Lung (tissue), 17 donors: ENCODE measurements at places on chromosomes 12 and 14.

DNA sequence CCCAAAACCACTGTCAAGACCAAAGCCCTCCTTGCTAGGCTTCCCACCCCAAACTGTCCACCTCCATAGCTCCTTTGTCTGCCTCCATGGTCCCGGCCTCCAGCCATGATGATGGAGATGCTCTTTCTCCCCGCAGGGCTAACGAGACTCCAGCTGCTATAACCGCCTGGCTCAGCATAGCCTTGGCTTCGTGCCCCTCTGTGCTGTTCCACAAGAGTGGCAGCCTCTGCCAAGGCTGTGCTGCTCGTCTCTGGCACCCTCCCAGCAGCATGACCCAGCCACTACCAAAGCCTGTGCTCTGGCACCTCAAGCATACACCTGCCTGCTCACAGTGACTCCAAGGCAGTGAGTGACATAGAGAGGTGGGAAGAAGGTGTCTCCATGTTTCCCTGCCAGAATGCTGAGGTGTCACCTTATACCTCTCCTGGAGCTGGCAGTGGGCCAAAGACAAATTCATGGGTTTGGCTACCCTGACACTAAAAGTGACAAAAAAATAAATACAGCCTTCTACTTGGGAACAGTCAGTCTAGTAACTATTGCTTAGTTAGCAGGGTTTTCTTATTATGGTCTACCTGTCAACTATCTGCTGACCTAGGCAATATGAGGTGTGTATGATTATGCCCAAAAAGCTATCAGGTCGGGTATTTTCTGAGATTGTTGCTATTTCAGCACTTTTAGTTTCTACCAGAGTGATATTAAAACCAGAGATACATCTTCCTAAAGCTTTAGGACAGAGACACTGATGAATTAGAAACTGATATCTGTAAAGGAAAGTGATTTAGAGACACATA, 16.1 kb upstream of the KRT73 start:
- no peaks in the 10 kb centered on the region for H3K36me3 ChIP-seq
- H3K27ac ChIP-seq: no peak overlapping the region
- H3K27me3 ChIP-seq: peaks cover 6% of the 10 kb centered on the region
- H3K4me3 ChIP-seq: no peak overlapping the region
- H3K4me1 ChIP-seq: no peaks in the 10 kb centered on the region

GRCh38 chr12:593396-594270, 69.6 kb downstream of the NINJ2 start:
- H3K4me3 ChIP-seq: no peak overlapping the region
- peaks cover 12% of the 10 kb centered on the region for H3K4me1 ChIP-seq
- no peaks in the 10 kb centered on the region for H3K27me3 ChIP-seq

DNA sequence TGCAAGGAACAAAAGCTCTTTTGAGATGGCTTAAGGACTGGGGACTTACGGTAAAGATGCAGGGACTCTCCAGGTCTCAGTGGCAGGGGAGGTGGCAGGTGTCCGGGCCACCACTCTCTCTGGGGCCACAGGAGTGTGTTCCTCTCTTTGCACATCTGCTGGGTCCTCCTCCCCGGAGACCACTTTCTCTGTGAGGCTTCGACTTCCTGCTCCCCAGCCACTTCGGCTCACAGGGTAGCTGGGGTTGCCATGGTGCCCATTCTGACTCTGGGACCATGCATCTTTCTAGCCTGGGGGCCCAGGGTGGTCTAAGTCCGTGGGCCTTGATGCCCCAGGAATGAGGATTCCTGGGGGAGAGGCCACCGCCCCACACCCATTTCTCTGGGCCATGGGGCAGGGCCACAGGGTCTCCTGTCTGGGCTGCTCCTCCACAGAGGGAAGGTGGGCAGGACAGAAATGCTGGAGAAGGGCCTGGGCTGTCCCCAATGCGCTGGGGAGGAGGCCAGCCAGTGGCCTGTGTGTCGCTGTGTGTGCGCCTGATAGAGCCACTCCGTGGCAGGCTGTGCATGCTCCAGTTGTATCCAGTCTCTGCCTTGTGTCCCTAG, 38.5 kb downstream of the CCDC92 start:
- H3K27ac ChIP-seq: no peak overlapping the region
- H3K36me3 ChIP-seq: peaks cover 6% of the 10 kb centered on the region
- DNase-seq: no peak
- H3K4me1 ChIP-seq: peaks cover 4% of the 10 kb centered on the region
- no peaks in the 10 kb centered on the region for H3K27me3 ChIP-seq
- no peak overlapping the region for H3K4me3 ChIP-seq

DNA sequence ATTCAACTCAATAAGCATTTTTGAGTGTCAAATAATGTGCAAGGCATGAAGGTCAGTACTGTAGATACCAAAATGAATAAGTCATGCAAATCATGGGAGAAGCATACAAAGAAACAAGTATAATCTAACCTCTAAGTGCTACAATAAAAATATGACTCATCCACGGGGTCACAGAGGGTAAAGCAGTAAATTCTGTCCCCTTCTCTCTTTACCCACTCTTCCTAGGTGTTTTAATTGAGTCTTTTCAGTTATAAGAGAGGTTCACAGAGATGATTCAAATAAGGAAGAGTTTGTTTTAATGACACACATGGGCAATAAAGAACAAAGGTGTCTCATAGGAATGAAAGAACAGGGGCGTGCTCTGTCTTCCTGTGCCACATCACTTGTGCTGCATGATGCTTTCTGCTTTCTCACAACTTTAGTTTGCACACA, 71.5 kb upstream of the DAAM1 start:
- H3K4me3 ChIP-seq: no peak overlapping the region
- no peaks in the 10 kb centered on the region for H3K4me1 ChIP-seq
- H3K27ac ChIP-seq: no peak overlapping the region
- no peaks in the 10 kb centered on the region for H3K36me3 ChIP-seq
- H3K27me3 ChIP-seq: no peaks in the 10 kb centered on the region

GRCh38 chr12:27260746-27261145, 16.7 kb downstream of the STK38L start:
- H3K27ac ChIP-seq: peak overlapping the region; percentile 64
- no peak for DNase-seq
- H3K36me3 ChIP-seq: no peaks in the 10 kb centered on the region
- H3K4me3 ChIP-seq: no peak overlapping the region
- H3K4me1 ChIP-seq: no peaks in the 10 kb centered on the region

GRCh38 chr12:43766291-43766690, 7.5 kb downstream of the IRAK4 start:
- H3K4me3 ChIP-seq: no peak overlapping the region
- no peaks in the 10 kb centered on the region for H3K36me3 ChIP-seq
- no peak for DNase-seq
- no peaks in the 10 kb centered on the region for H3K27me3 ChIP-seq
- H3K4me1 ChIP-seq: no peaks in the 10 kb centered on the region
- no peak overlapping the region for H3K27ac ChIP-seq

DNA sequence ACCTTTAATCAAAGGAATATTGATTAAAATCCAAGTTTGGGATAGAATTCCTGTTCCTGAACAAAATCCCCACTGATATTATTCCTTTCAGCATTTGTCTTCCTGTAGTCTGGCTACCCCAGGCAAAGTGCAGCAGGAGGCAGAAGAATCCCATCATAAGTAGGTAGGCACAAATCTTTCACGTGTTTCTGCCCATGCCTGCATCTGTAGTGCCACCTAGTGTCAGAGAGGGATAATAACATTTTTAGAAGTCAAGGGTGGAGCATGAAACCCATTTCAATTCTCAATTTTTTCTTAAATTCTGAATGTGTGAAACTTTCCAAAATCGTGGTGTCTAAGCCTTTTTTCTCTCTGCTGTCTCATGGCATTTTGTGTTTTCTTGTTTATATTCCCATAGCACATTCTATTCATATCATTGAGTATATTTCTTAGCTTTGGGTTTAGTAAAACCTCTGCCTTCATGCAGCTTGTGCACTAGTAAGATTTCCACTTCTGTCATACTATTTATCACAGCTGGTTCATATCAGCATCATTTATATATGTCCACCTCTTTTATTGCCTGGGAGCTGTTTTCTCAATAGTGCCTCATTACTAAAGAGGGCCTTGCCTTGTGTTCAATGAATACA, 47.8 kb upstream of the RERG start:
- no peak overlapping the region for H3K27ac ChIP-seq
- H3K4me1 ChIP-seq: no peaks in the 10 kb centered on the region
- peak; percentile 58 for DNase-seq

DNA sequence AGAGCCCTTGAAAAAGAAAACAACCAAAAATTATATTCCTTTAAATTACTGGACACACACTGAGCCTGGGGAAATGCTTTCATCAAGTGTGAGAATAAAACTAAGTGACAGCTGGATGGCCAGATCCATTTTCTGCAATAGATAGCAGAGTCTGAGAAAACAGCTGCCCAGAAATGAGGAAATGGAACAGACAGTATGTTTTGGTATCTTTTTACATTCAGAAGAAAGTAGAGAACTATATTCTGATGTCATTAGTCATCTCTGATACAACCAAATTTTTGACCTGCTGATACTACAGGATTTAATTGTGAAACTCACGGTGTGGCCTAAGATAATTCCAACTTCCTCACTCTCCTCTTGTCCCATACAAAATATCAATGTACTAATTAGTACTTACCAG, 78.2 kb downstream of the HMGA2 start:
- no peak for DNase-seq
- H3K4me1 ChIP-seq: no peaks in the 10 kb centered on the region
- no peak overlapping the region for H3K27ac ChIP-seq
- H3K4me3 ChIP-seq: no peak overlapping the region
- no peaks in the 10 kb centered on the region for H3K27me3 ChIP-seq

DNA sequence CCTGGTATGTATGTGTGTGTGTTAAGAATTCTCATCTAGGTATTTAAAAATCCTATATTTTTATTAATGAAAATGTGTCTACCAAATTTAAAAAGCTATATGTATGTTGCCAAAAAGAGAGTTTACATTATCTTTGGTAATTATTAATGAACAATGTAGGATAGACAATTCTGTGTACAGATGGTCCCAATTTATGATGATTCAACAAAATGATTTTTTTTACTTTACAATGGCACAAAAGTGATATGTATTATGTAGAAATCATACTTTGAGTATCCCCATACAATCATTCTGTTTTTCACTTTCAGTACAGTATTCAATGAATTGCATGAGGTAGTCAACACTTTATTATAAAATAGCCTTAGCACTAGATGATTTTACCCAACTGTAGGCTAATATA, 39.4 kb downstream of the IRAK3 start:
- no peaks in the 10 kb centered on the region for H3K27me3 ChIP-seq
- H3K27ac ChIP-seq: no peak overlapping the region
- H3K36me3 ChIP-seq: peaks cover 31% of the 10 kb centered on the region
- H3K4me1 ChIP-seq: no peaks in the 10 kb centered on the region
- no peak for DNase-seq

- no peak within 1 kb of the TSS for H3K27ac ChIP-seq
- H3K4me3 ChIP-seq: no peak within 1 kb of the TSS
- no peaks in the 10 kb centered on the region for H3K4me1 ChIP-seq
- H3K27me3 ChIP-seq: no peaks in the 10 kb centered on the region
- DNase-seq: peak; percentile 21
Observed at GRCh38 chr12:8156845-8157244, at the start of gene ZNF705A. Gene ZNF705A, plus strand, starts transcription at chr12:8157015. Its CDS starts 15,611 bp downstream, at chr12:8172626.

DNA sequence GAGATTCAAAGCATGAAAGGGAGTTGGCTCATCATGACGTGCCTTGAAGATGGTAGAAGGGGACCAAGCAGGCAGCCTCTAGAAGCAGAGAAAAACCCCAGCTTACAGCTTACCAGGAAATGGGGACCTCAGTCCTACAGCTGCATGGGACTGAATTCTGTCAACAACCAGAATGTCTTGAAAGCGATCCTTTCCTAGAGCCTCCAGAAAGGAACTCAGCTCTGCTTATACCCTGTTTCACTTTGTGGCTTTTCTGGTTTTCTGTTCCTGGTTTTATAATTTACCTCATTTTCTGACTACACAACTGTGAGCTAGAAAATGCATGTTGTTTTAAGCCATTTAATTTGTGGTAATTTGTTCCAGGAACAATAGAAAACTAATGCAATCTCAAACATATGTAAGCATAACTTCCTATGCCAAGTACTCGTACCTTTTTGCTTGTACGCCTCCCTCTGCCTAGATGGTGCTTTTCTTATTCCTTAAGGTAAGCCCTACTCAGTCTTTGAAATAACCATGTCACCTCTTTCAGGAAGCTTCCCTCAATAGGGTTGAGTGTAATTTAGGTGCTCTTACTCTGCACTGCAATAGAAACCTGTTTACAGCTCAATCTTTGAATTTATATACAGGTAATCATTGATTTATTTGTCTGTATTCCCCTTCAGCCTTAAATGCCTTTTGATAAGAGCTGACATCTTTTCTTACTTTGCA, 348.8 kb downstream of the TMEM117 start:
- H3K36me3 ChIP-seq: no peaks in the 10 kb centered on the region
- no peak overlapping the region for H3K4me3 ChIP-seq
- DNase-seq: no peak
- H3K4me1 ChIP-seq: no peaks in the 10 kb centered on the region
- H3K27ac ChIP-seq: no peak overlapping the region

- DNase-seq: no peak
- H3K36me3 ChIP-seq: no peaks in the 10 kb centered on the region
- no peaks in the 10 kb centered on the region for H3K27me3 ChIP-seq
- H3K27ac ChIP-seq: no peak overlapping the region
- no peaks in the 10 kb centered on the region for H3K4me1 ChIP-seq
- no peak overlapping the region for H3K4me3 ChIP-seq
Observed at GRCh38 chr12:21543151-21543550, 17.1 kb downstream of the SPX start.

GRCh38 chr14:72433511-72433910, 460.4 kb downstream of the DPF3 start:
- no peak overlapping the region for H3K27ac ChIP-seq
- no peaks in the 10 kb centered on the region for H3K4me1 ChIP-seq
- no peak for DNase-seq

GRCh38 chr12:52831251-52831650, 2.9 kb downstream of the KRT79 start:
- no peak for DNase-seq
- H3K36me3 ChIP-seq: no peaks in the 10 kb centered on the region
- no peak overlapping the region for H3K4me3 ChIP-seq
- H3K27me3 ChIP-seq: no peaks in the 10 kb centered on the region

DNA sequence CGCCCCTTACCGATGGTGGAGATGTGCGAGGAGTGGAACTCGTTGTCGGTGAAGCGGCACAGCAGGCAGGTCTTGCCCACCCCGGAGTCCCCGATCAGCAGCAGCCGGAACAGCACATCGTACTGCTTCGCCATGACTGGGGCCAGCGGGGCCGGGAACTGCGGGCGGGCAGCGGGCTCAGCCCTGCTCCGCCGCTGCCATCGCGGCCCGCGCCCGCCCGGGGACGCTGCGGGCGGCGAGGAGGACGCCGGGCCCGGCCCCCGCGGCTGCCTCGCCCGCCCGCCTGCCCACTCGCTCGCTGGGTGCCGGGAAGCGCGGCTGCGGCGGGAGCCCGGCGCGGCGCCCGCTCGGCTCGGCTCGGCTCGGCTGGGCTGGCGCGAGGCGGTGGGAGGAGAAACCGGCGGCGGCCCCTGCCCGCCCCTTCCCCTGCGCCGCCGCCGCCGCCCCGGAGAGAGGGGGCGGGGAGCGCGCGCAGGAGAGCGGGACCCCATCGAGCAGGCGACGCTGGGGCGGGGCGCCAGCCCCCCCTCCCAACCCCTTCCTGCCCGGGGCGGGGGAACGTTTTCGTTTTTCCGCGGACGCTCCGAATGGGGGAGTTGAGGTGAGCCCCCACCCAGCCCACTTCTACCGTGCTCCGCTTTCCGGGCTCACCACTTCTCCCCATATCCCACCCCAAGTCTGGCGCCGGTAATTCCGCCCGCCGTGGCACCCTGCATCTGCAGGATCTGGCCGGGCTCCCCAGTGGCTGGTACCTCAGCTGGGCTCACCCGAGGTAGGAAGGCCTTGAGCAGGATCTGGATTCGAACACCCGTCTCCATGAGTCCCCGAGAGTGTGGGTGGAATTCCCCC, at the start of gene RAB15:
Gene RAB15 (minus strand): TSS at position 394 of the 849 bp plus-strand sequence. CDS start 260 bp downstream, at position 134.
- H3K36me3 ChIP-seq: no peaks in the 10 kb centered on the region
- peak within 1 kb of the TSS; percentile 69 for H3K4me3 ChIP-seq
- peaks cover 12% of the 10 kb centered on the region for H3K4me1 ChIP-seq

GRCh38 chr12:82682851-82683261, 3.9 kb upstream of the TMTC2 start:
- no peaks in the 10 kb centered on the region for H3K27me3 ChIP-seq
- H3K4me1 ChIP-seq: no peaks in the 10 kb centered on the region
- no peaks in the 10 kb centered on the region for H3K36me3 ChIP-seq
- H3K4me3 ChIP-seq: no peak overlapping the region
